CD4-positive, alpha-beta T cell (primary cell): ENCODE measurements at places on chromosomes 7 and 10.

DNA sequence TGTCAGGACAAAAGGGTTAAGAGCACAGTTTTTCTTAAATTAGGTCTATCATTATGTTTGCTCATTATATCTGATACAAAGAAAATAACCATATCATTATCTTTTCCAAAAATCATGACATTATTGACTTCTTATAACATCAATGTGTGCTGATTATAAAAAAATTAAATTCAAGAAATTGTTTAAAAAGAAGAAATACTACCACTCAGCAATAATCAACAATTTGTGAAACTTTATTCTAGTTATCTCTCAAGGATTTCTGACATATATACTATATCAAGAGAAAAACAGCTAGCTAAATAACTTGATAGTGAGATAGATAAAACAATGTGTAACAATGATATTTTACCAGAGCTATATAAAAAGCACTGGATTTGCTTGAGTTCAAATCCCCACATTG, 360.7 kb upstream of the PHF14 start:
- no peak for DNase-seq

DNA sequence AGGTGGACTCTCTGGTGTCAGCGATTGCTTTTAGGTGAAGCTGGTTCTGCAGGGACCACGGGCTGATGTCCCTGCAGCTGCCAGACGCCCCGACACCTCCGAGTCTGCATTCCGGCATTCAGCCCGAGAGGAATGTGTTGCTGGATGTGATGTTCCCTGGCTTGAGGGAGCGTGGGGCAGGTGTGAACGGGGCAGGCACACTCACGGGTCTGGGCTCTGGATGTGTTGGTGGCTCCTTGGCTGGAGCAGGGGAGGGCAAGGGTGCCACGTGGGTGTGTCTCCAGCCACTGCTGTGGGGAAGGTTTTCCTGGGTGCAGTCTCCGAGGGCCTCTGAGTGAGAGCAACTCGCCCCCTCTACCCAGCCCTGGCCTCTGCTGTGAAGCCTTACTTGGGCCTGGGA, 140.5 kb downstream of the CAMK1D start:
- no peak for DNase-seq

GRCh38 chr10:67965456-67965855, 81.0 kb downstream of the SIRT1 start:
- DNase-seq: no peak

GRCh38 chr7:65251851-65252620, 121.6 kb upstream of the ZNF92 start:
- DNase-seq: no peak

DNA sequence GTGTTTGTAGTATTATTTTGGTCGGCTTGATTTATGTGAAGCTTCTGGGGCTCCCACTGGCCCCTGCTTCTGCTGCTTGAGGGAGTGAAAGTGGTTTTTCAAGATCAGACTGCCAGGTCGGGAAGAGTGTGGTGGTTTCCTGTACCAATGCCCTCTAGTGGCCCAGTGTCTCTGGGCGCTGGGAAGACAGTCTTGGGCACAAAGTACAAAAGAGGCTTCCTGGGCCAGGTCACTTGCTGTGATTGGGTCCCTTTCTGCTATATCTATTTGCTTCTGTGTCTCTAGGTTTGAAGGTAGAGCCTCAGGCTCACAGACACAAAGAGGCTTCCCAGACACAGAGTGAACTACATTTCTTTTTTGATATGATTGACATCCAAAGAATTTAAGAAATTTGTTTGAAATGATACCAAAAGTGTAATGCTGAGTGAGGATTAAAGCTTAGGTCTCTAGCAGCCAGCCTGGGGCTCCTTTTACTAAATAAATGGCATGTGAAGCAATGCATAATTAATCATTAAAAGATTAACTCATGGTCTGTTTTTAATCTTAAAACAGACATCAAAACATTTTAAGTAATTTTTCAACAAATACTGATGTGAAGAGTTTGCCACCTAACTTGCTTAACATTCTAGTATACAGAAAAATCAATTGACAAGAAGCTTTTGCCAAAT, 36.3 kb downstream of the ABCB1 start:
- DNase-seq: peak; percentile 36

GRCh38 chr7:77538281-77539212, 1.5 kb downstream of the PTPN12 start:
- DNase-seq: no peak
